ENCODE measurements at places on chromosomes 13 and 19.

GRCh38 chr13:94311893-94312292 lies 167.6 kb downstream of the DCT start:
- DNase-seq: no peak

GRCh38 chr13:69331245-69331644 lies 776.4 kb upstream of the ATXN8OS start:
- DNase-seq: no peak

- DNase-seq: no peak
These were observed 150.6 kb downstream of the LHFPL6 start for GRCh38 chr13:39452417-39452816.

DNA sequence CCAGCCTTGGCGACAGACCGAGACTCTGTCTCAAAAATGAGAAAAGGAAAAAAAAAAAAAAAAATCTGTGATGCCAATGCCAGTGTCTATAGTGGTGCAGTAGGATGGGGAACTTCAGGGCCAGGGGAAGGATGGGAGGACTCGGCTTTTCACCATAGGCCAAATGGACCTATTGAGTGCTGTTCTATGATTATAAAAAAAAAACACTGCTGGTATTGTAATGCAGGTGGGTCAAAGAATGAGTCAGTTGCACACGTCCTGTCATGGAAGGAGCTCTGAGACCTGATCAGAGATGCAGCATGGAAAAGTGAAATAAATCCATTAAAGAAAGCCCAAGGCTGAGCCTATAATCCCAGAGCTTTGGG lies 7.0 kb downstream of the DNAJB1 start:
- no peak for DNase-seq

DNA sequence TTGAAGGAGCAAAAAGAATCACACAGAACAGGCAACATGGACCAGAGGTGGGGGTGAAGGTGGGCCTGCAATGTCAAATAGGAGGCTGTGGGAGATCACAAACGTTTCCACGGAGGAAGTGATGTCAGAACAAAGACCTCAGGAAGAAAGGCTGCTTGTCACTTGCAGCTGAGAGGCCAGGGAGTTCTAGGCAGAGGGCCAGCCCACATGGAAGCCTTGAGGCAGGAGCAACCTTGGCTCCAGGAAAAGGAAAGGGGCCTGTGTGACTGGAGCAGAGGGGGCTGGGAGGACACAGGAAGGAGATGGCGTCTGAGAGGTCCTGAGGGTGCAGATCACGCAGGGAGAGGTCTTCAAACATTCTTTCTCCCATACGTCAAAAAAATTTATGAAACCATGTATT lies 16.3 kb downstream of the ZNF160 start:
- no peak for DNase-seq

DNA sequence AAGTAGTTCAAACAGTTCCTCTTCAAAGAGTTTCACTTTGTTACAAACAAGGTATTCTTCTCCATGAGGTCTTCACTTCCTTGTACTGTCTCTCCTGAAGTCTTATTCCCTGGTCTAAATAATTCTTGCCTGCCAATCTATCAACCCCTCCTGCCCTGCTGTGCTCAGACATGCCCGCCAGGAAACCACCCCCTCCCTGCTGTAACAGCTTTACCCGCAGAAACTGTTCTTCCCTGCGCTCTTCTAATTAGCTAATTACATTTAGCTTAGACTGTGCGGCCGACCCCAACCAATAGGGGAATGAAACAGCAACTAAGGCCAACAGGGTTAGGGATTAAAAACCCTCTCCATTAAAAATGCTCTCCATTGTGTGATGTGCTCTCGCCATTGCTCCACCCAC lies 46.7 kb downstream of the ZNF846 start:
- peak; percentile 75 for DNase-seq

GRCh38 chr19:17323300-17323963 lies 11.2 kb downstream of the ANO8 start:
- DNase-seq: no peak

DNA sequence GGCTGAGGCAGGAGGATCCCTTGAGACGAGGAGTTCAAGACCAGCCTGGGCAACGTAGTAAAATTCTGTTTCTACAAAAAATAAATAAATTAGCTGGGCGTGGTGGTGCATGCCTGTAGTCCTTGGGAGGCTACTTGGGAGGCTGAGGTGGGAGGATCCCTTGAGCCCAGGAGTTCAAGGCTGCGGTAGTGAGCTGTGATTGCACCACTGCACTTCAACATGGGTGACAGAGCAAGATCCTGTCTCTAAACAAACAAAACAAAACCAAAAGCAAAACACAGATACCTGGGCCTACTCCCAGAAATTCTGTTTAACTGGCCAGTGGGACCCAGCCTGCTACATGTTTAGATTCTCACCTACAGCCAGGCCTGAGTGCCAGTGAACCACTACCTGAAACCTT lies 74.6 kb upstream of the MEDAG start:
- no peak for DNase-seq

DNA sequence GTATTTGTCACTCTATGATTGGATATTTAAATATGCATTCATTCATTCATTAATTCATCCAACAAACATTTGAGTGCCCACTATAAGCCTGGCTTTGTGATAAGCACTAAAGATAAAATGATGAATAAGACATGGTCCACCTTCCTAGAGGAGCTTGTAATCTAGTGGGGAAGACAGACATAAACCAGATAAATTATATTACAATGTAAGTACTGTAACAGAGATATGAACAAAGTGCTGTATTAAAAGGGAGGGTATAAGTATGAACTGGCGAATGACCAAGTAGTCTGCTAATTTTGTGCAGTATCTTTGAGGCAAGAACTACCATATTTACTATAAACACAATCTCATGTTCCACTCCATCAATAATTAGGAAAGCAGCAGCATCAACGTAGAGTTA lies 88.2 kb downstream of the RBM26 start:
- no peak for DNase-seq

GRCh38 chr13:113354831-113355610 lies 8.9 kb downstream of the GRTP1 start:
- DNase-seq: no peak

DNA sequence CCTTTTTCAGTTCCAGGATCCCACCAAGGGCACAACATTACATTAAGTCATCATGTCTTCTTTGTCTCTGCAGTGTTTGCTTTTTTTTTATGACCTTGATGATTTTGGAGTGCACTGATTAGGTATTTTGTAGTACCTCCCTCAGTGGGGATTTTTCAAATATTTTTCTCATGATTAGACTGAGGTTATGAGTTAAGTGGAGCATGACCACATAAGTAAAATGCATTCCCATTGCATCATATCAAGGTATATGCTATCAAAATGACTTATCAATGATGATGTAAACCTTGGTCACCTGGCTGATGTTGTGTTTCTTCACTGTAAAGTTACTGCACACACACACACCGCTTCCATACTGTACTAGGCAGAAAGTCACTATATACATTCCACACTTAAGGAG lies 96.7 kb upstream of the TRPC4 start:
- no peak for DNase-seq
